ENCODE measurements at places on chromosomes 13 and 19. TPM values are rescaled to one million over a fixed set of nuclear protein-coding genes. Genes with fewer than 3 reads are reported as not detected.
A peak's percentile ranks its signal among the peaks of the same experiment; 100 is the strongest.

DNA sequence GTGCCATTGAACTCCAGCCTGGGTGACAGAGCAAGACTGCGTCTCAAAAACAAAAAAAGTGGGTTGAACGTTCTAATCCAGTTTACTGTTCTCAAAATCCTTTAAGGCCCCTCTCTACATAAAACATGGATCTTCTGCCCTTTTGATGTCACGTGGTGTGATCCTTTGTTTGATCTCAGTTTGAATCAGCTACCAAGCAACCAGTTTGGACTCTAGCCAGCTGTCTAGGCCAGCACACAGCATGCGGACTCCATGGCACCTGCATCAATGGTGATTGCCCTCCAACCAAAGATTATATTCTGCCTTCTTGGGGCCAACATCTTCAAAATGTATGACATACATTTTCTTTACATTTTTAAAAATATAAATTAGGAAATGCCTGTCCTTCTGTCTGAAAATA lies 365.4 kb downstream of the NDFIP2 start:
- no peaks in the 10 kb centered on the region for H3K27me3 ChIP-seq
- no peak for DNase-seq
- H3K4me3 ChIP-seq, result no peak overlapping the region
- no peaks in the 10 kb centered on the region for H3K36me3 ChIP-seq

DNA sequence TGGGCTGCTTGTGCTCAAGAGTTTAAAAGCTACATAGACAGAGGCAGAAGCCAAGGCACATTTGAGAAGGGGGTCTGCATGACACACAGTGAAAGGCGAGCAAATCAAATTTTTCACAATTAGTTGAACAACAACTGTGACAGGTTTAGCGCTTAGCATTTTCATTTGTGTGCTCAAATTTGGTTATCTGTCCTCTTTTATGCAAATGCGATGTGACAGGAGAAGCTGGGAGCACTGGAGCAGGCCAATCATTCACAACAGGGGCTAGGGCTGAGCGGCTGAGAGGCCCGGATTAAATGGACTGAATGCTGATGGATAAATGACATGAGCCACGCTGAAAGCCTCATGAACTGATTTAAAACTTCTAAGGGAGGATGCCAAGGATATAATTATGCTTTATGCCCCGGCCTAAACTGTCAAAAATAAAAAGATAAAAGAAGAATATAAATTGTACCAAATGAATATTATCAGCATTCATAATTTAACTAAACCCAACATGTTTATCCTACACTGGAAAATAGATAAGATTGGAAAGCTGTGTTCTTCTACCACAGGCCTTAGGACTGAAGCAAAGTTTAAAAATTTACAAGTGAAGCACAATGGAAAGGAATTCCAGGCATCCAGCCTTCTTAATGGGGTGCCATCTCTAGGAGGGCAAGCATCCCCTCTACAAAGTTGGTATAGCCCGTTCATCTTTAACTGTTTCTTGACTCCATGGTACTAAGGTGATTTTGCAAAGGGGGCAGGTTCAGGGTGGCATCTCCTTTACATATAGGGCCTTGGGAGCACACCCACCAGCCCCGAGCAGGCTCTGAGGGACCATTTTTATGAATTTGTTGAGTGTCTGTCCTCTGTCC lies 117.9 kb downstream of the RBM26 start:
- no peak overlapping the region for H3K4me3 ChIP-seq
- H3K4me1 ChIP-seq, result no peaks in the 10 kb centered on the region
- DNase-seq, result no peak
- no peak overlapping the region for H3K27ac ChIP-seq
- H3K36me3 ChIP-seq, result no peaks in the 10 kb centered on the region
- H3K27me3 ChIP-seq, result no peaks in the 10 kb centered on the region

DNA sequence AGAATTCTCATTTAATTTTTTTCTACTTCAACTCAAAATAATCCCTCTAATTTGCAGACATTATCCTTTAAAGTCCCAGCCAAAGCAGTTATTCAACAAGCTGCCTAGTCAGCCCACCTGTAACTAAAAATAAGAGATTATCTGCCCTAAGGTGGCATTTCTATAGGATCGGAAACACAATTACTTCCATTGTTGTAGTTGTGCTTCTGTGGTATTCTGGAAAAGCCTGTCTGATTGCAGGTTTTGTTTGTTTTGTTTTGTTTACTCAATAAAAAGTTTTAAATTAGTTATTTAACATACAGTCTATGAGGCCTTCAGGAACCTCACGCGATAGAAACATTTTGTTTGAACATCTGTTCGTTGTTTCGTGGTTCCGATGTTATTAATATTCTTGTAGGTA lies 101.0 kb downstream of the ZIC5 start:
- H3K27ac ChIP-seq, result no peak overlapping the region
- H3K4me1 ChIP-seq, result no peaks in the 10 kb centered on the region
- no peak for DNase-seq
- no peak overlapping the region for H3K4me3 ChIP-seq
- H3K36me3 ChIP-seq, result peaks cover 3% of the 10 kb centered on the region

- peaks cover 7% of the 10 kb centered on the region for H3K36me3 ChIP-seq
- H3K27me3 ChIP-seq, result no peaks in the 10 kb centered on the region
- no peak for DNase-seq
- no peaks in the 10 kb centered on the region for H3K4me1 ChIP-seq
- H3K4me3 ChIP-seq, result no peak overlapping the region
- H3K27ac ChIP-seq, result no peak overlapping the region
Measured at GRCh38 chr13:29508876-29509252, 86.6 kb downstream of the SLC7A1 start.

Gene SELENOV
- not detected for polyA plus RNA-seq

GRCh38 chr19:7478173-7478842 lies 10.5 kb downstream of the PEX11G start:
- peaks cover 2% of the 10 kb centered on the region for H3K4me1 ChIP-seq
- DNase-seq, result no peak
- H3K4me3 ChIP-seq, result no peak overlapping the region
- H3K27ac ChIP-seq, result no peak overlapping the region

Gene C19orf73
- 1.1 TPM for polyA plus RNA-seq

DNA sequence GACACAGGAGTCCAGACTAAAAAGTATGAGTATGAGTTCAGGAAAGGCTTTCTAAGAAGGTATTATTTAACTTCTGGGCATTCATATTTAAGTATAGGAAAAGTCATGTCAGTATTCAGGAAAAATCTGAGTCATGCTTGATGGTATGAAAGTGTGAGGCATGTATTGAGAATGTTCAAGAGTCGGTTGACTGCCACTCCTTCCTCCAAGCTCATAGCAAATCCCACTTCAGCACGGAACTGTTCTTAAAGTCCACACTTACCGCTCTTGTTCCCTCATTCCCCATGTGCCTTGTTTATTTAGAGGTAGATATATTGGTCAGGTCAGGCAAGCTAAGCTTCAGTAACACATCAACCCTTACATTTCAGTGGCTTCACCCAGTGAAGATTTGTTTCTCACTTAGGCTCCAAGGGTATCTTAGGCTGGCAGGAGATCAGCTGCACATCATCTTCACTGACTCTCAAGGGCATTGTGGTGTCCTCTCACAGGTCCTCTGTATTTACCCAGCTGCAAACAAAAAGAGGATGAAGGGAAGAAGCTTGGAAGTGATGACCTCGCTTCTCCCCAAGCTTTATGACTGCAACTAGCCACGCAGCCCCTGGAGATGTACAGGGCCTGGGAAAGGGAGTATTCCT lies 1189.2 kb downstream of the EFNB2 start:
- H3K27me3 ChIP-seq, result no peaks in the 10 kb centered on the region
- no peaks in the 10 kb centered on the region for H3K4me1 ChIP-seq
- no peak overlapping the region for H3K27ac ChIP-seq
- H3K36me3 ChIP-seq, result no peaks in the 10 kb centered on the region
- no peak overlapping the region for H3K4me3 ChIP-seq

GRCh38 chr13:62931853-62932252 lies 1516.2 kb upstream of the PCDH20 start:
- no peaks in the 10 kb centered on the region for H3K27me3 ChIP-seq
- no peaks in the 10 kb centered on the region for H3K4me1 ChIP-seq
- H3K4me3 ChIP-seq, result no peak overlapping the region
- H3K36me3 ChIP-seq, result no peaks in the 10 kb centered on the region

Gene SCEL
- polyA plus RNA-seq, result not detected

DNA sequence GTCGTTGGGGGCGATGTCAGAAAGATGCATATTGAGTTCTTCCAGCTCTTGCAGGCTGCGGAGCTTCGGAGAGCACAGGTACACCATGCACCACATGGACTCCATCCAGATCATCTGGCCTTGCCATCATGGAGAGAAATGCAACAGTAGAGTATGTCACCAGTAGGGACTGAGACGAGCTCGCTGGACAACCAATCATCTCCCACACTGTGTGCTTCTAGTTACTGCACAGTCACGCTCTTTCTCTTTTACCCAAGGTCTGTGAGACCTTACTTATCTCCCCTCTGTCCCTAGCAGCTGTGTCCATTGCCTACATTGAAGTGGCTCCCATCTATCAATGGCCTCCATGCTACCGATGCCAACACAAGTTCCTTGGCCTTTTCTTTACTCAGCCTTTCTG lies 90.5 kb downstream of the C13orf42 start:
- DNase-seq, result no peak
- H3K27me3 ChIP-seq, result peaks cover 22% of the 10 kb centered on the region
- no peak overlapping the region for H3K27ac ChIP-seq
- no peaks in the 10 kb centered on the region for H3K36me3 ChIP-seq

- H3K4me3 ChIP-seq, result no peak overlapping the region
- H3K36me3 ChIP-seq, result no peaks in the 10 kb centered on the region
- H3K27ac ChIP-seq, result no peak overlapping the region
- no peaks in the 10 kb centered on the region for H3K4me1 ChIP-seq
- H3K27me3 ChIP-seq, result no peaks in the 10 kb centered on the region
- no peak for DNase-seq
Measured at GRCh38 chr13:67353941-67354340, 123.8 kb upstream of the PCDH9 start.

Gene IZUMO2
- polyA plus RNA-seq, result not detected

DNA sequence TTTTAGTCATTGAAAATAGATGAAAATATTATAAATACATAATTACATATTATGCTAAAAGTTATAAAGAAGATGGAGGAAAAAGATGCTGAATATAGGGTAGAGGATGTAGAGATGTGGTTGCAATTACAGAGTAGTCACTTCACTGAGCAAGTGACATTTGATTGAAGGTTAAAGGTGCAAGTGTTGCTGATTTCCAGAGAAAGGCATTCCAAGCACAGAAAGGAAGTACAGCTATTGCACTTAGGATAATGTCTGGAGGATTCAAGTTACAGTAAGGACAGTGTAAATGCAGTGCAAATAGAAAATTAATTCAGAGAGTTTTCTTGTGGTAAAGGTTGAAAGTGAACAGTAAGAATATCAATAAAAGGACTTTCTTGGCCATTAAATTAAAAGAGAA lies 1721.8 kb downstream of the PCDH9 start:
- H3K27ac ChIP-seq, result no peak overlapping the region
- H3K27me3 ChIP-seq, result no peaks in the 10 kb centered on the region
- no peaks in the 10 kb centered on the region for H3K36me3 ChIP-seq
- H3K4me1 ChIP-seq, result no peaks in the 10 kb centered on the region

DNA sequence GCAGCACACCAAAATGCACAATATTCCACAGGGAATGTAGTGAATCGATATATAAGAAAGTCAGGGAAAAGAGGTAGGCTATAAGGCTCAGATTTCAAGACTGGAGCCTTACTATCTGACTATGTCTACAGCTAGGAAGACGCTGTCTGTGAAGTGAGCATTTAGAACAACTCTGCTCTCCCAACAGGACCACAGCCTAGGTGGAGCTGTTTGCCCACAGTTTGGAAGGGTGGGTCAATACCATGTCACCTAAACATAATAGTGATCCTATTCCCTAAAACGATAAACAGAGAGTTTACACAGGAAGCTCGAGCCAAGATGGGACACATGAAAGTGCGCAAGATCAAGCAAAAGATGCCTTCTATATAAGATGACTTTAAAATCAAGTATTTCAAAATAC lies 2486.0 kb upstream of the PCDH20 start:
- no peaks in the 10 kb centered on the region for H3K27me3 ChIP-seq
- no peaks in the 10 kb centered on the region for H3K36me3 ChIP-seq
- H3K27ac ChIP-seq, result no peak overlapping the region
- no peak overlapping the region for H3K4me3 ChIP-seq
- DNase-seq, result no peak
- H3K4me1 ChIP-seq, result no peaks in the 10 kb centered on the region

DNA sequence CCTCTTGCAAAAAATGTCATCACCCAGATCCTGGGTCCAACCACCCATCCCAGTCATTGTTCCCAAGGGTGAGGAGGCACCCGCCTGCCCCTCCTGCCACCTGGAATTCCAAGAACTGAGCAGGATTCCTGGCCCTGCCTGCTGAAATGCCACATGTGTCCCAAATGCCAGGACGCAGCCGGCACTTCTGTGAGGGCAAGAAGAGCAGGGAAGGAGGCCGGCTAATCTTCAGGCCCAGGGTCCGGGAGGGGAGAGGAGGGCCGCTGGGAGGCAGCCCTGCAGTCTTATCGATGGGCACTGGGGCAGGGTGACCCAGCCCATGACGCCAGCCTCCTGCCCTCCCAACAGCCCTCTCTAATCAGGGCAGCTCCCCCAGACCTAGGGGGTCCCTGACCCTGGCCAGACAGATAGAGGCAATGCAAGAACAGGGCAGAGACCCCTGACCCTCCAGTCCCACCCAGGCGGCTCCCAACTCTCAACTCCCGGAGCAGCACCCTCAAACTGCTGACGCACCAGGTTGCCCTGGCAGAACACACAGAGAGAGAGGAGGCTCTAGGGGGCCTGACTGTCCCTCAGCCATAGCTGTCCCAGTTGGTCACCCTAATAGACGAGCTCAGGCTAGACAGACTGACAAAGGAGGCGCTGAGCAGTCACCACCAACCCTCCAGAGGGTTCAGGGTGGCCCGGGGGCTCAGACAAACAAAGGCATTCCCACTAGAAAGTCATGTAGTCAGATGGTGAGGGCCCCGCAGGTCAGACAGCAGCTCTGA lies 1.5 kb downstream of the MFSD12 start:
- peak overlapping the region; percentile 75 for H3K4me3 ChIP-seq
- peaks cover 51% of the 10 kb centered on the region for H3K4me1 ChIP-seq
- H3K36me3 ChIP-seq, result no peaks in the 10 kb centered on the region
- no peak for DNase-seq
- H3K27ac ChIP-seq, result peak overlapping the region; percentile 62
- no peaks in the 10 kb centered on the region for H3K27me3 ChIP-seq

- no peak for DNase-seq
- H3K4me3 ChIP-seq, result no peak overlapping the region
- H3K36me3 ChIP-seq, result peaks cover 42% of the 10 kb centered on the region
Measured at GRCh38 chr19:802498-803098, 5.3 kb downstream of the PTBP1 start.

- no peaks in the 10 kb centered on the region for H3K4me1 ChIP-seq
- H3K4me3 ChIP-seq, result no peak overlapping the region
- no peaks in the 10 kb centered on the region for H3K27me3 ChIP-seq
- DNase-seq, result no peak
Measured at GRCh38 chr13:43584751-43585150, 202.0 kb downstream of the ENOX1 start.
